ENCODE measurements at places on chromosomes 7 and 10.

- no peak for DNase-seq
These were observed 348.0 kb downstream of the SORCS1 start for GRCh38 chr10:106816318-106817085.

GRCh38 chr10:130065251-130065650 lies 45.4 kb downstream of the C10orf143 start:
- no peak for DNase-seq

- DNase-seq, result no peak
These were observed 63.2 kb downstream of the WNT2 start for GRCh38 chr7:117259615-117260014.

GRCh38 chr10:45354261-45354660 lies 19.8 kb upstream of the ALOX5 start:
- DNase-seq, result no peak

DNA sequence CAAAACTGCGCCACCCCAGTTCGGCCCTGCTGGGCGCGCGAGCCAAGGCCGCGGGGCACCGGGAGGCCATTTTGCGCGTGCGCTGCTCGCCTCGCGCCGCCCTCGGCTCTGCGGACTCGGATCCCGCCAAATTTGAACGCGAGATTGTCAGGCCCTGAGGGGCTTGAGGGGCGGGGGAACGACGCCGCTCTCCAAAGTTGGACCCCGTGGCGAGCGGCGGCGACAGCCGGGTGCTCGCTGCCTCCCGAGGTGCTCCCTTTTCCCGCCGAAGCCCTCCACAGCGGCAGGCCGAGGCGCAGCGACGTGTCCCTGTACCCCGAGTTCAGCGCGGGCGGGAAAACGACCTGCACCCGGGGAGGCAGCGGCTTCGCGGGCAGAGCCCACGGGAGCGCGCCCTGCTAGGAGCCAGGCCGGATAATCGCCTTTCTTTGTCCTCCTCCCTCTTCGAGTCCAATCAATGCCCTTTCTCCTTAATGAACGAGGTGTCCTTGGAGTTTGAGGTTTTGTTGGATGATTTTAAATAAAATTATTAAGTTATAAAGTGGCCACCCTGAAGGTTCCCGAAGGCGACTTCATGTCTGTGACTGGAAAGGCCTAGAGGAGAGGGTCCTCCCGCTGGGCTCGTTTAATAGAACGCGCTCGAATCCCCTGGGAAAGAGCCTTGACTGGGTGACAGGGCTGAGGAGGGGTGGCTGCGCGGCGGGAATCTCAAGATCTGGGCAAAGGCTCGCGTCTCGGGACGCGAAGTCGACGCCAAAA lies 10.7 kb upstream of the SPAG6 start:
- no peak for DNase-seq

DNA sequence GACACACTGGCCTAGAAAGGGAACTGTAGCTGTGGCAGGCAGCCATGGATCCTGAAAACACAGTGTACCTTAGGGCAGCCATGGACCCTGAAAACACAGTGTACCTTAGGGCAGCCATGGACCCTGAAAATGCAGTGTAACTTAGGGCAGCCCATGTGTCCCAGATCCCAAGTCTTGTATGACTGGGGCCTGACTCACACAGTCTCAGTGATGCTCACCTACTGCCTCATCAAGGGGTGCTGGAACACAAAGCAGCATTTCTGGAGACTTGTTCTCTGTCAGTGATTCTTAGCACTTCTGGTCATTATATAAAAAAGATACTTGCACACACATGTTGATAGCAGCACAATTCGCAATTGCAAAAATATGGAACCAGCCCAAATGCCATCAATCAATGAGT lies 70.2 kb upstream of the LAMB4 start:
- no peak for DNase-seq

DNA sequence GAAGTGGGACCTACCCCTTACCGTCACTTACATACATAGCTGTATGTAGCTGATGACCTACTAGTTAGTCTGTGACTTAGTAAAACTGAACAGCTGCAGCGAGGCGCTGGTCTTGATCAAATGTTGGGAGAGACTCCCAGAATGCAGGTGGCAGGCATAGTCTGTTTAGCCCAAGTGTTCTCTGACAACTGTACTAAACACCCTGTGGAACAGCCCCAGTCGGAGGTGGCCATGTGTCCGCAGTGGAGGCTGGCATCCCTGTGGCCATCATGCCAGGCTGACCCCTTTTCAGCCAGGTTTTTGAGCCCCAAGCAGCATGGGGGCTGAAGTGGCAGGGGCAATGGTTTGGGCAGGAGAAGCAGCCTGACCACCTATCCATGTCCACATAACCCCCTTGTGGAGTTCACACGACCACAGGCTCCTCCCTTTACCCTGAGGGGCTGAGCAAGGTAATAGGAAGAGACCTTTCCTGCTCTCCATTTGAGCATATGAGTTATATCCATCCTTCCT lies 7.2 kb downstream of the ADCY1 start:
- no peak for DNase-seq

- DNase-seq, result no peak
These were observed 52.4 kb upstream of the ADRB1 start for GRCh38 chr10:113991091-113991860.

GRCh38 chr10:112363696-112364688 lies 9.9 kb upstream of the ACSL5 start:
- DNase-seq, result no peak

DNA sequence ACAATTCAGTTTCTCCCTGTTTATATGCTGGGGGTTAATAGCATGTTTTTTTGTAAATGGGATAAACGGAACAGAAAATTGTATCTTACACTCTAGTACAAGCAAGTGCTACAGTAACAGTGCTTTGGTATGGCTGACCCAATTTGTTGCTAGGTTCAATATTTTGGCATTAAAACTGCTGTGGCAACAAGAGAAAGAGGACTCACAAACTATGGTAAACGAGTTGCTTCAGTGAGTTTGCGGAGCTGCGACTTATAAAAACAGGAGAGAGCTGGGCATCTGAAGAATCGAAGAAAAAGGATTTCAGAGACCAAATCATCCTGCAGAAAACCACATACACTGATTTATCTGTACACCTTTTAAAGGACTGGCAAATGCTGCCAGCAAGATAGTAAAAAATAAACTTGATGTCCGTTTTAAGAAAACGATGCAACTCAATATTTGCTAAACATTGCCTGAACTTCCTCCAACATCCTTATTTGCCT lies 2.2 kb downstream of the GLUD1 start:
- no peak for DNase-seq

DNA sequence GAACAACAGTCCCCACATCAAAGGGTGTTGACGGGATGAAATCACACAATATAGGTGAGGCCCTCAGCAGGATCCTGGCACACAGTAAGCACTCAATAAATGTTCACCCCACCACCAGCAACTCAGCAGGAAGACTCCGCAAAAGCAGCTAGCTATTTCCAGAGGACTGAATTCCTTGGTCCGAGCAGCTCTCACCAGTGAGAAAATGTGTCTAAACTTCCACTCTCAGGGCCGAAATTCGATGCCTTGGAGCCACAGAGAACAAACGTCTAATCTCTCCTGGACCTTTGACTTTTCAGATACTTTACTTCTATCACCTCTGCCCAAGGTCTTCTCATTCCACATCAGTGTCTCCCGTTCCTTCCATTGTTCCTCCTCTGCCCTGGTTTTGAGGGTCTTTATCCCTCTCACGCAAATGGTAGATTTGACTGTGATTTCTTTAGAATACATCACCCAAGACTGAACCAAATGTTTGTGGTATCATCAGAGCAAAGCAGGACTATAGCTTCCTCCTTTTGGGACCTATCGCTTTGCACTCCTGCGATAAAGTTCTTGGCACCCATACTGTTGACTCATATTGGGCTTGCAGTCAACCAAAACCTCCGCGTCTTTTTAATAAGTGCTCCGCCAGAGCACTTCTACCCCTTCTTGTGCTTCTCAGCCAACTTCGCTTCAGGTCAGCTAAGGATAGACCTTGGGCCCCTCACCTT lies 903 bp upstream of the NT5C2 start:
- no peak for DNase-seq
